Fibroblast of villous mesenchyme (primary cell): ENCODE measurements at places on chromosomes 5 and 9. TPM values are rescaled to one million over a fixed set of nuclear protein-coding genes. Genes with fewer than 3 reads are reported as not detected.

Gene RABEPK
- total RNA-seq, result 32.0 and 33.8 TPM in 2 replicates

Gene OR1J2
- total RNA-seq, result 0.32 and 0.43 TPM in 2 replicates

Gene NPR2
- 16.4 and 19.9 TPM in 2 replicates for total RNA-seq

Gene PCSK1
- under 0.01 TPM in 1 of 2 replicates, not detected in the other for total RNA-seq

Gene PTGR1
- 85.4 and 116 TPM in 2 replicates for total RNA-seq

Gene SLC36A2
- total RNA-seq, result not detected in 2 replicates

Gene MAP1B
- total RNA-seq, result 74.3 and 124 TPM in 2 replicates

Gene RELL2
- 4.7 and 8.4 TPM in 2 replicates for total RNA-seq

Gene MEIKIN
- total RNA-seq, result not detected in 2 replicates

Gene ORM2
- total RNA-seq, result not detected in 2 replicates

Gene CDC25C
- 4.8 and 6.9 TPM in 2 replicates for total RNA-seq

Gene ATG12
- 64.7 and 65.6 TPM in 2 replicates for total RNA-seq

Gene ANKRD34B
- not detected in 2 replicates for total RNA-seq

Gene IL11RA
- total RNA-seq, result 8.2 and 14.8 TPM in 2 replicates

Gene SIT1
- under 0.01 TPM in 1 of 2 replicates, not detected in the other for total RNA-seq

Gene RAD17
- total RNA-seq, result 21.3 and 27.2 TPM in 2 replicates

Gene ADAMTS12
- 54.8 and 94.1 TPM in 2 replicates for total RNA-seq

Gene GFRA3
- not detected in 2 replicates for total RNA-seq

Gene PDGFRB
- 341 TPM in 2 replicates for total RNA-seq

Gene RNF183
- not detected in 2 replicates for total RNA-seq

Gene TEK
- total RNA-seq, result 12.5 and 25.8 TPM in 2 replicates

Gene TICAM2
- 6.9 and 7.1 TPM in 2 replicates for total RNA-seq

Gene SVEP1
- 39.6 and 81.2 TPM in 2 replicates for total RNA-seq

Gene CTXN3
- total RNA-seq, result not detected in 2 replicates

Gene PLAC8L1
- not detected in 2 replicates for total RNA-seq

Gene KLF4
- total RNA-seq, result 2.6 and 3.5 TPM in 2 replicates

Gene CKMT2
- total RNA-seq, result 0.43 and 0.97 TPM in 2 replicates

Gene APC
- total RNA-seq, result 57.0 and 69.1 TPM in 2 replicates

Gene TEX53
- not detected in 2 replicates for total RNA-seq

Gene CDH9
- not detected in 2 replicates for total RNA-seq

Gene ENTPD2
- total RNA-seq, result not detected in 2 replicates

Gene SLC36A3
- not detected in 2 replicates for total RNA-seq

Gene ALDH1B1
- total RNA-seq, result 66.0 and 74.3 TPM in 2 replicates

Gene SPATA31C1
- not detected in 2 replicates for total RNA-seq

Gene TSSK1B
- total RNA-seq, result 0.43 and 0.64 TPM in 2 replicates

Gene SLC22A5
- total RNA-seq, result 5.8 and 7.3 TPM in 2 replicates
